ENCODE measurements at places on chromosomes 6 and 20.

GRCh38 chr6:41909727-41910126 is 11.2 kb downstream of the MED20 start:
- DNase-seq, result no peak

GRCh38 chr20:6769903-6770785 is 2.7 kb downstream of the BMP2 start:
- peak; percentile 36 for DNase-seq

GRCh38 chr6:87259791-87260190 is 62.6 kb upstream of the SMIM8 start:
- DNase-seq, result no peak

DNA sequence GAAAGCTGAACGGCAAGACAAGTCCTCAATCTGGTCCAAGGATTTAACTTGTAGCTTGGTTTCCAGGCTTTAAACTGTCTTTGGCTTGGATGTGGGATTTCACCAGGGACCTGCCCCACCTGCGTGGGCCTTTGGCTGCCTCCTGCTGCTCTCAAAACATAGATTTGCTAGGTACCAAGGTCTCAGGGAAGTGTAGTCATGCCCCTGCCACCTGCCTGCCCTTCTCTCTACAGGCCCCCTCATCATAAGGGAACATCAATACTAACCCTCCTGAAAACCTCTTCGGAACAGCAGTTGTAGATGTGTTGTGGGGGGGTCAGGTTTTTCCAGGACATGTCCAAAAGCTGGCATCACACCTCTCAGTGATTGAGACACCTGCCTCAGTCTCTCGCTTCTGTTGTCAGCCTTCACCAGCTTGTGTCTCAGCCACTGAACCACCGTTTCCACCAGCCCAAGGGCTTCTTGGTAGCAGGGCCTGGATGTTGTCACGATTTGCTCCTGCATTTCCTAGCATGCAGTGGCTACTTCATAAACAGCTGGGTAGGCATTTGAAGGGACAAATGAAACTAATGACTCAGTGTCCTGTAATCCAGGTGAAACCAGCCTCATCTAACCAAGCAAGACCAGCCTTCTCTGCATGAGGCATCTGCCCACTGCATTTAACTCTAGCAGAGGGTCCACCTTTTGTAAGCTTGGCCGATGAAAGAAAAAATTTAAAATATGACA is 141.6 kb upstream of the THBS2 start:
- DNase-seq, result no peak

DNA sequence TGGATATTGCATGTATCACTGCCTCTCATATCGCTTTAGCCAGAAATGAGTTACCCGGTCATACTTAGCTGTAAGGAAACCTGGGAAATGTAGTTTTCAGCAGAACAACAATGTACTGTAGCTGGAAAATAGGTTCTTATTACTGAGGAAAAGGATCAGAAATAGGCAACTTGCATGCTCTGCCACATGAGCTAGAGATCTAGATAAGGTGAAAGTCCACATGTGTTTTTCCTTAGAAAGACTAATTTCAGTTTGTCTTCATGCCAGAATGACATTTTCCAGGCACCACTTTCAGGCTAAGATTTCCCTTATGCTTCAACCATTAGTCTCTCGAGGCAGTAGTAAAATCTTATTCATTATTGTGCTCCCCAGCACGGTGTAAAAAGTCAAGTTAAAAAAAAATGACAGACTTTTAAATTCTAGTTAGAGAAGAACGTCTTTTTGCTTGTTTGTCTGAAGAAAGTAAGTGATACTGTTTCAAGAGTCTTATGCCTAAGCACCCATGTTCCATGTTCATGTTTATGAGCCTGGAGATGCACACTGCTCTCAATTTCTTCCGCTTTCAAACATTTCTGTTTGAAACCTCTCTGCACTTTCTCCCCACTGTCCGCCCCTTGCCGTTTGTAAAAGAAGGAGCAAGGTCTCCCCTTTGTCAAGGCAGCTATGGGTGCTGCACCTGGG is 67.6 kb downstream of the ZNF831 start:
- DNase-seq, result no peak

GRCh38 chr6:138814179-138814834 is 18.4 kb downstream of the ECT2L start:
- DNase-seq, result peak; percentile 71

DNA sequence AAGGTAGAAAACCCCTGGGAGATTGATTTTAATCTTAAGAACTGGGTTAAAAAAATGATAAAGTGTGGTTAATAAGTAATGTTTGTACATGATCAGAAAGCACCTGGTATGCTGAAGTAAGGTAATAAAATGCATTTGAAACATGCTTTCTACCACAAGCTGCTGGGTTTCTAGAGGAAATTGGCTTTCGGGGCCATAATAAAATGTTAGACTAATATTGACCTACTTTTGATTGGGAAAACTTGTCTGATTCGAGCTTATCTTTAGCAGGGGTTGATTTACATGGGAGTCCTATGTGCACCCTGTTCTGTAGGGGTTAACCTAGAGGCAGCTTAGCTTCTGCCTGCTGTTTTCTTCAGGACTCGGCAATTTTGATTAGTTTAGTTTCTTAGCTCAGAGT is 50.5 kb downstream of the CRYBG1 start:
- DNase-seq, result no peak

GRCh38 chr20:44500221-44500620 is 21.6 kb downstream of the SERINC3 start:
- DNase-seq, result no peak

DNA sequence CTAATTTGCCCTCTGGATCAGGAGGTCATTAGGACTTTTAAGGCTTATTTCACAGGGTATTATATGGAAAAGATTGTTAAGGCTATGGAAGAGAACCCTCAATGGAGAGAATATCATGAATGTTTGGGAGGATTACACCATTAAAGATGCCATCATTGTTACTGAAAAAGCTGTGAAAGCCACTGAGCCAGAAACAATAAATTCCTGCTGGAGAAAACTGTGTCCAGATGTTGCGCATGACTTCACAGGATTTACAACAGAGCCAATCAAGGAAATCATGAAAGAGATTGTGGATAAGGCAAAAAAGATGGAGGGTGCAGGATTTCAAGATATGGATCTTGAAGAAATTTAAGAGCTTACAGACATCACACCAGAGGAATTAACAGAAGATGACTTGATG is 798.3 kb upstream of the SLC35B3 start:
- DNase-seq, result no peak

DNA sequence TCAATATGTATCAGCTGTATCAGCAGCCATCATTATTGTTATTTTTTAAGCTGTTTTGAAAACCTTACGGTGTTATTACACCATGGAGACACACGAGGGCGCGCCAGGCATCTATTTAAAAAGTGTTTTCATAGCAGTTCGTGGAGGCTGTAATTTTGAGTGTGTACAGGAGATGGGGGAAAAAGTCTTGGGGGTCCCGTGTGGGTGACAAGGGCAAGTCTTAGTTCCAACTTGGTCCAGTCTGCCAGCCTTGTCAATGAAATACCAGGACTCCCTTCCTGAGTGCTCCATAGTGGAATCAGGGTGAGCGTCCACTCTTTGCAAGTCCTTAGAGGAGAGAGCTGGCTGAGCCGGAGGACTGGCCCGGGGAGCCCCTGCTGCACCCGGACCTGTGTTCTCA is 43.3 kb downstream of the SLC2A10 start:
- peak; percentile 47 for DNase-seq

DNA sequence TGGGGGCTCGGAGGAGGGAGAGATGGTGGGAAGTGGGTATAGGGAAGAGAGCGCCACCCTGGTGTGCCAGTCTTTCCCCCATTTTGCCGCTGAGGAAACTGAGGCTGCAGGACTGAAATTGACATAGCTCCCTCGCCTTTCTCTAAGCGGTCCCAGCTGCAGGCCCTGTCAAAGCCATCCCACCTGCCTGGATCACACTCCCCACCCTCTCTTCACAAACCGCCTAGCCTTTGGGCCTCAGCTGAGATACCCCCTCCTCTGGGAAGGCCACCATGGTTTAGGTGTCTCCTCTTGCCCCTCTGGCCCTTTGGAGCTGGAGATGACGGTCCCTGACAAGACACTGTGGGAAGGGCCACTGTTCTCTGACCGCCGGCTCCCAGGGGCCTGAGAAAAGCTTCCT is 16.9 kb downstream of the SRC start:
- DNase-seq, result no peak

GRCh38 chr20:49641683-49642656 is 71.7 kb downstream of the B4GALT5 start:
- DNase-seq, result no peak

DNA sequence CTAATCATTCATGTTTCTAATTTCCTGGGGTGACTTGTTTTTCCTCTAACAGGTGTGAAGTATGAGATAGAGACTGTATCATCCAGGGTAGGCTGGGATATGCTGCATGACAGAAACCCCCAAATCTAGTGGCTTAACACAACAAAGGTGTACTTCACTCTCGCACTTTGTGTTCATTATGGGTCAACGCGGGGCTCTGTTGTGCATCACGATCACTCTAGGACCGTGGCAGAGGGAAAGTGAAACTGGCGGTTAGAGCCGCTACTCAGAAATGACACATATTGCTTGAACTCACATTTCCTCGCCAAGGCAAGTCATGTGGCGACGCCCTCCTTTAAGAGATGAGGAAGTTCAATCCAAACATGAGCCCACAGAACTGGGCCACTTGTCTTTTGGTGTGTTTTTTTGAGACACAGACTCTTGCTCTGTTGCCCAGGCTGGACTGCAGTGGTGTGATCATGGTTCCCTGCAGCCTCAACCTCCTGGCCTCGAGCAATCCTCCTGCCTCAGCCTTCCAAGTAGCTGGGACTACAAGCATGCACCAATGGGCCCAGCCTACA is 41.3 kb downstream of the PCNA start:
- DNase-seq, result no peak

DNA sequence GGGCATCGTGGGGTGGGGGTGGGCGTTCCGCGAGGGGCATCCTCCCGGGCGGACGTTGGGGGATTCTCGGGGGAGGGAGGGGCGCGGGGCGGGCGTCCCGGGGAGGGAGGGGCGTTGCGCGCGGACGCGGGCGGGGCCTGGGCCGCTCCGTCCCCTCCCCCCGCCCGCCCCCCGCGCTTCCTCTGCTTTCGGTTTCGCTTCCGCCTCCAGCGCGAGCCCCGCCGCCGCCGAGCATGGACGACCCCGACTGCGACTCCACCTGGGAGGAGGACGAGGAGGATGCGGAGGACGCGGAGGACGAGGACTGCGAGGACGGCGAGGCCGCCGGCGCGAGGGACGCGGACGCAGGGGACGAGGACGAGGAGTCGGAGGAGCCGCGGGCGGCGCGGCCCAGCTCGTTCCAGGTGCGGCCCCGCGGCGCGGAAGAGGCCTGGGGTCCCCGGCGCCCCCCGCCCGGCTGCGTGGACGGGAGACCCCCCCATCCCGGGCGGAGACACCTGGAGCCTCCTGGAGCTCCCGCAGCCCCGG is at the start of gene OGFR:
TSS of gene OGFR (plus strand) at position 209 of the 528 bp plus-strand sequence. CDS start at position 234, 25 bp downstream.
- peak; percentile 50 for DNase-seq

DNA sequence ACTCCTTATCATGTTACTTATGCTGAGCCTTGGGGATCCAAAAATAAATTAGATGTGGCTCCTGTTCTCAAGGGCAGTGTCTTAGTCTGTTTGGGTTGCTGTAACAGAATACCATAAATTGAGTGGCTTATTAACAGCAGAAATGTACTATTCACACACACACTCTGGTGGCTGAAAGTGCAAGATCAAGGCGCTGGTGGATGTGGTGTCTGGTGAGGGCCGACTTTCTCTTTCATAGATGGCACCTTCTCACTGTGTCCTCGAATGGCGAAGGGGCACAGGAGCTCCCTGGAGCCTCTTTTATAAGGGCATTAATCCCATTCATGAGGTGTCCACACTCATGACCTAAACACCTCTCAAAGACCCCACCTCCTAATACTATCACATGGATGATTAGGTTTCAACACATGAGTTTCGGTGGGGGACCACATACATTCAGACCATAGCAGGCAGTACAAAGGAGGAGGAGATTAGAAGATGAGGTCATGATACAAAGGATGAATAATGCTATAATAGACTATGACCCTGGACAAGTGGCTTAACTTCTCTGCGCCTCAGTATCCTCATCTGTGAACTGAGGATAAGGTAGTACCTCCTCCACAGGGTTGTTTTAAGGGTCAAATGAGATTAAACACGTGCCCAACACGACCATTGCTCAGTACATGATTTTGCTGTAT is 34.1 kb downstream of the RPP40 start:
- DNase-seq, result no peak

GRCh38 chr6:137944793-137945498 is 77.9 kb downstream of the TNFAIP3 start:
- peak; percentile 9 for DNase-seq

DNA sequence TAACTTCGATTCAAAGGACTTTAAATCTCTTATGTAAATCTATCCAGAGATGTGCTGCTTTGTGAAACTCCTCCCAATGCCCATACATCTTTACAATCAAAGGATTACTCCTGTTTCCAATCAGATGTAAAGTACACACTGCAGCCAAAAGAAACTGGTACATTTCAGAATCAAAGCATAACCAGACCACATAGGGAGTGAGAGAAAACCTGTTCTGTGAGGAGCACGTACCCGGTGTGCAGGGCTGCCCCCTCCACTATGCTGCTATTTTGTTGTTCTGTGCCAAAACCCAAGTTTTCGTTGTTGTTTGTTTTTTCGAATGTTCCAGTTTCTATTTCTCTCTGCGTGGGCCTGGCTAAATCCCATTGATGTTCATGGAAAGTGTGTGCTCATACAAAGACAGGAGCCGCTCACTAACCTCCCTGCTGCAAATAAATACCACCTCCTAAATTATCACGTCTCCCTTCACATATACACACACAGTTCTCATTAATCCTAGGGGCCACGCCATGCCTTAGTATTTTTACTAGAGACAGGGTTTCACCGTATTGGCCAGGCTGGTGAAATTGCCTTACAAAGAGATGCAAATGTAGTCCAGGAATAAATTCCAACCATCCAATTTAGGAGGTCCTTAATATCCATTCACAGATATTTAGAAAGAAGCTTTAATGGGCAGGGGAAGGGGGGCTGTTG is 52.9 kb downstream of the ATP9A start:
- DNase-seq, result no peak

GRCh38 chr6:157961153-157961831 is 20.4 kb upstream of the SYNJ2 start:
- no peak for DNase-seq

DNA sequence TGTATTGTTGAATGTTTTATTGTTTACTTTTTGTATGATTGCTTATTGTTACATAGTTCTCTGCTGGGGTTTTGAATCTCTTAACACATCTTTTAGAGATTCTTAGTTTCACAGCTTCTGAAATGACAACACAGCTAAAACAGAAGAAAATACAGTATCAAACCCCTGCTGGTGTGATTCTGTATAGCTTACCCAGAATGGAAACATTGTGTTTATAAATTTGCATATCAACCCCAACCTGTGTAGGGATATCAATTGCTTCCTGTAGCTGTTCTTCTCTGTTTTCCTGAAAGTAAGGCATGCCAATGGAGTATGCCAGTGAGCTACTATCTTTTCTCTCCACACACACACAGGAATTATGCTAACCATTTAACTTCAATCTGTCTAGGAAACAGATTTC is 64.3 kb upstream of the ID4 start:
- no peak for DNase-seq

- no peak for DNase-seq
These were observed 209.8 kb downstream of the SOD2 start for GRCh38 chr6:159483259-159483658.

- DNase-seq, result no peak
These were observed 40.0 kb downstream of the DSTN start for GRCh38 chr20:17609811-17610377.

Data from SHP77 (cell line).